Stimulated activated naive CD4-positive, alpha-beta T cell treated with Interleukin-2 at 50 U/mL for 16 hours (primary cell): ENCODE measurements at places on chromosomes 5 and 9.

DNA sequence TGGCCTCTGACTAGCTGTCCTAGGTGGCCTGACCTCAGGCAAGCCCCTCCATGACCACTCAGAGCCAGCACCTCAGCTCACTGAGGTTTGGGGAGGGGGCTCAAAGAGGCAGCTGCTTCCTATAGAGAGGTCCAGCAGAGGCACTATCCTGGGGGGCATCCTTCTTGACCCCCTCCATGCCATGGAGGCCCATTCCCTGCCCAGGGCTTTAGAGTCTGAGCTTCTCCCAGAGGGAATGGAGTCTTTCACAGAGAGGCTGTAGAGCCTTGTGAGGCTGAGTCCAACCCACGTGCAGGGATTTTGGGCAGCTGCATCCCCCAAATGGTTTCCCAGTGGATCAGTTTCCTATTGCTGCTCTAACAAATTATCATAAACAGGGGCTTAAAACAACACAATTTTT is 16.9 kb downstream of the IRF1 start:
- DNase-seq = no peak

DNA sequence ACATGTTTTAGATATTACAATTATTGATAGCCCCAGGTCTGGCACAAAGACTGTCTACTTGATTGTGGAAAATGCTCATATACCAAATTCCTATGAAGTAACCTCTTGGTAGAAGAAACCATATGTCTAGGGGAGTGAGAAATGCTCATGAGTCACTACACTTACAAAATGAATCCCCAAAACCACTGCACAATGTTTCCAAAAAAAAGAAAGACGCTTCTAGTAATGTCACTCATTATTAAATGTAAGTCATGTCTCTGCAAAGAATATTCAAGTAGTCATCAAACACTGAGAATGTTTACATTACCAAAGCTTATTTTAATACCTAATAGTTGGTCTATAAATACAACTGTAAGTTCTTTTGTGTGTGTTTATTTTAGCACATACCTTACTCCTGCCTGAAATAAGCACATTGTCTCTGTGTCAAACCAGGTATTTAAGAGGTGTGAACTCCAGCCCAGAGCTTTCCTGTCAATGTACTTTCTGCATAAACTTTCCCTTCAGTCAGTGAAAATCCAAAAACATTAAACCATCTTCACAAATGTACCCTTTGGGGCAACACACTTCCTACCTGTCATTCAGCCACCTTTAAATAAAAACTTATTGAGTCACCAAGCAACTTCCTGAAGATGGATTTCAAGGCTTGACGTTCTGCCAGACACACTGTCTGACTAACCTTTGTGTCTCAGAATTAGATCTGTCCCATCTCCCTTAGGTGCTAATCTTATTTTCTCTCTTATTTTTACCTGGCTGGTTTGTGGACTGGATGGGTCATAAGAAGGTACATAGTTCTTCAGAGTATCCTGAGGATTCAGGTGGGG is 194.0 kb downstream of the NFIB start:
- DNase-seq = no peak

GRCh38 chr5:20694121-20694520 is 706.1 kb upstream of the CDH18 start:
- DNase-seq = no peak

DNA sequence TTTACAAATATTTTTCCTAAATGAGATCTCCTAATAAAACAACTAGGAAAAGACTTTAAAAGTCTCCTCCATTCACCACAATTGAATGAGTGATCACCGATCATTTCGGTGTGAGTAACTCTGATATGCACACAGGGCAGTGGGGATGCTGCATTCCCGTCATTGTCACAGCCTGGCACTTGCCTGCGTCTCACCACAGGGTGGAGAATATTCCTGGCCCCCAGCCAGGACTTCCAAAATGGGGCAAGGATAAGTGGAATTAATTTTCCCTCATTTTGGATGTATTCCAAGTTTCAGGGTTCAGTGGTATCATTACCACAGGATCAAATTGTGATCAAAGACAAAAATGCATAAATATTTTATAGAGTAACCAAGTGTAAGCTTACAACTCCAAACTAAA is 107.1 kb downstream of the CTNND2 start:
- no peak for DNase-seq

GRCh38 chr5:53900677-53901076 is 340.2 kb downstream of the NDUFS4 start:
- no peak for DNase-seq

DNA sequence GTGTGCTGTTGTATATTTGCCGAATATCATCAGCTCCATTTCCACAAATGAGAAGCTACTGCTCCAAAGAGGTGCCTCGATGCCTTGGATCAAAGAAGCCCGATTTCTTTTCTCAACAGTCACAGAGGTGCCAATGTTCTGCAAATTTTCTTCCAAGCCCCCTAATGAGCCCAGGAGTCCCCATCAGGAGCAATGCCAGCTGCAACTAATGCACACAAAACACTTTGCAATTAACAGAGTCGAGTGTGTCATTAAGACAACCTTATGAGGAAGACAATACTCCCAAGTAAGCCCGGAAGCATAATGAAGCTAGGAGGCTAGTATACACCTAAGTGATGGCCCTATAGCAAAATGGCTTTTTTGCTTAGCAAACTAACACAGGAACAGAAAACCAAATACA is 247.0 kb downstream of the TRIM32 start:
- DNase-seq = no peak

DNA sequence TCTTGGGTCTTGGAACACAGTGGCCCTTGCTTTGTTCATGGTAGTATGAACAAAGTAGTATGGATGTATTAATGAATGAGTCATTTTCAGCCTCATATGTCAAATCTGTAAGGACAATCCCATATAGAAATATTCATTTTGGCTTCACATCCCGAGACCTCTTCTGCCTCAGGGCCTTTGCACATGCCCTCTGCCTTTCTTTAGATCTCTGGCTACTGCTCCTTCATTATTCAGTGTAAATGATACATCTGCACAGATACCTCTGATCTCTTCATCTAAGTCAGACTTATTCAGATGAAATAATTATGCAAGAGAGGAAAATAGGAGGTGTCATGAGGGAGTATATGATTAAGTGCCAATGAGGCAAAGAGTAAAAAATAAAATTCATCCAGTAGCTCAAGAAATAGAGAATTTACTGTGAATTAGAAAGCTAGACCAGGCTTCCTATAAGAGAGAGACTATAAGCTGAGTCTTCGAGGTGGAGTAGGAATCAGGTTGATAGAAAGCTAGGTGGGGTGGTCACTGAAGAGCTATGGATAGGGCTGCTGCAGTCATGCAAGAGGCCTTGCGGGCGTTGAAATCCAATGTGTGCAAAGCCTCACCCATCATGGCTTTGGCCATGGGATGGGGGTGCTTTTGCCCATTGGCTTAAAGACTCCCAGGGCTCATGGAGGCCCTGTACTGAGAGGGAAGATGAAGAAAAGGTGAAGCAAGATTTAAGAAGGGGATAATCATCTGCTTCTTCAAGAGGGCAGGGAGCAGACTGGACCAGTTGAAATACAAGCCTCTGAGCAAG is 3.7 kb upstream of the TTLL11 start:
- no peak for DNase-seq

DNA sequence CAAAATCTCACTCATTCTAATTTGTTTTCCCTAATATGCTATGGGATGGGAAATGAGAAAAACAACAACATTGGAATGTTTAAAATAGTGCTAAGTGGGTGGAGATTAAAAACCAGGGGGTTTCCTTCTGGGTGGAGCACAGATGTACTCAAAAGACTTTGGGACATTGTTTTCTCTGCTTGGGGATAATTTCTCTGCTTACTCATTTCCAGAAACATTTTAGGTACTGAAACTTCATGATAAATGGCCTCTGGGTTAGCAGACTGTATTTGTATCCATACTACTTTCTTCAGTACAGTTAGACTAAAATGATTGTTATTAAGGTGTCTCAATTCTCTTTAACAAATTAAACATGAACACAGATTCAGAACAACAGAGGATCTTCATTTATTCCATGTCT is 17.4 kb downstream of the ELOVL7 start:
- no peak for DNase-seq

DNA sequence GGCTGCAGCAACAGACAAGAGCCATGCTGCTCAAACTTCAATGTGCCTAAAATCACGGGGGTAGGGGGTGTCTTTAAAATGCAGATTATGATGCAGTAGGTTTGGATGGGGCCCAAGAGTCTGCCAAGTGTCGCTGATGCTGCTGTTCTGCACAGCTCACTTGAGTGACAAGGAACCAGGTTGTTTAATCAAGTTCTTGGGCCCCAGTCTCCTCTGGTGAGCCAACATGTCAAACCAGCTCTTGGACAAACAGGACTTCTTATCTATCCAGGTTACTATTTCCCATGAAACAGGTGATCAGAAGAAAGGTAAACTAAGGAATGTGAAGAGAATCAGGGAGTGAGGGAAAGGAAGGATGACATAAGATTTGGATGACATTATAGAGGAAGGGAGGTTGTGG is 78.0 kb downstream of the APBA1 start:
- no peak for DNase-seq

DNA sequence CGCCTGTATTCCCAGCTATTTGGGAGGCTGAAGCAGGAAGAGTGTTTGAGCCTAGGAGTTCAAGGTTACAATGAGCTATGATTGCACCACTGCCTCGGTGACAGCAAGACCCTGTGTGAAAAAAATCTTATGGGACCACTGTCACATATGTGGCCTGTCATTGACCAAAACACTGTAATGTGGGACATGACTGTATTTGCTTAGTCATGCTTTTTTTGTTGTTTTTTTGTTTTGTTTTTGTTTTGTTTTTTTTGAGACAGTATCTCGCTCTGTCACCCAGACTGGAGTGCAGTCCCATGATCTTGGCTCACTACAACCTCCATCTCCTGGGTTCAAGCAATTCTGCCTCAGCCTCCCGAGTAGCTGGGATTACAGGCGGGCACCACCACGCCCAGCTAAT is 13.5 kb downstream of the POLR1E start:
- no peak for DNase-seq

- DNase-seq = no peak
Observed at GRCh38 chr5:122713041-122713440, 61.8 kb upstream of the SNX2 start.

DNA sequence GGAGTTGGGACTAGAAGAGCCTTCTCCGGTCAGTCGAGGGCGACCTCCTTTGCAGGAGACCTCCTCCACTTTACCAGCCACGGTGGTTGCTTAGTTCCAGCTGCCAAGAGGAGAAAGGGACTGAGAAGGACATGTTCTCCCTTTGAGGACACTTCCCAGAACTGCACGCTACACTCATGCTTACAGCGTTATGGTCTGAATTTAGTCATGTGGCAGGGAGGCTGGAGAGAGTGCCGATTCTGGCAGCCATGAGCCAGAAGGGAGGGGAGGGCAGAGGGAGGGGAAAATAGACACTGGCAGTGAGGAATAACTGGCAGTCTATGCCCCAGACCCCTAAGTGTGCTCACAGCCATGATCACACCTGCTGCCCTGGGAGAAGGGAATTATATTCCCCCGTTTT is 47.8 kb downstream of the TSPAN17 start:
- DNase-seq = no peak

DNA sequence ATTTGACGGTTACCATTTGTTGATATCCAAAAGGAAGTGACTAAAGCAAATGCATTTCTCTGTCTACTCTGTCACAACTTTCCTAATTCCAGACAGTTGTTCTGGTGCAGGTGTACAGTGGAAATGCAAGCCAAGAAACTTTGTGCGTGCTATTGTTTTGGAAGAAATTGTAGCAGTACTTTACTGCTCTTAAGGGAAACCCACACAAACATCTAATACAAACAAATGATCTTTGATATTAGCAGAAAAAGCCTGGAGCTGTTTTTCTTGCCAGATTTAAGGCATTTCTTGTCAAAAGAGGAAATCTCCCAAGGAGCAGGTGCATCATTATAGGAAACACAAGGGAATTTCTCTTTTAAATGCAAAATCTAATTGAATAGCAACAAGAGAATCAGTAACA is 2.0 kb downstream of the SNCAIP start:
- DNase-seq = no peak

DNA sequence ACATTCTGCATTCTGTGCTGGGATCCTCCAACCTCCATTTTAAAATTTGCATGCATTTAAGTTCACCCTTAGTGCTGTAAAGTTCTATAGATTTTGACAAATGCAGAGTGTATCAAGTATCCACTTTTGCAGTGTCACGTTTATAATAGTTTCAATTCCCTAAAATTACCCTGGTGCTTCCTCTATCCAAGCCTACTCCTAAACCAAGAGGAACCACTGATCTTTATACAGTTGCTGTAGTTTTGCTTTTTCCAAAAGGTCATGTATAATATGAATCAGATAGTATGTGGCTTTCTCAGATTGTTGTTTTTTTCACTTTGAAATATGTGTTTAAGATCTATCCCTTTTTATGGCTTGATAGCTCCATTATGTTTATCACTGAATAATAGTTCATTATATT is 468.4 kb upstream of the CDH6 start:
- DNase-seq = no peak

DNA sequence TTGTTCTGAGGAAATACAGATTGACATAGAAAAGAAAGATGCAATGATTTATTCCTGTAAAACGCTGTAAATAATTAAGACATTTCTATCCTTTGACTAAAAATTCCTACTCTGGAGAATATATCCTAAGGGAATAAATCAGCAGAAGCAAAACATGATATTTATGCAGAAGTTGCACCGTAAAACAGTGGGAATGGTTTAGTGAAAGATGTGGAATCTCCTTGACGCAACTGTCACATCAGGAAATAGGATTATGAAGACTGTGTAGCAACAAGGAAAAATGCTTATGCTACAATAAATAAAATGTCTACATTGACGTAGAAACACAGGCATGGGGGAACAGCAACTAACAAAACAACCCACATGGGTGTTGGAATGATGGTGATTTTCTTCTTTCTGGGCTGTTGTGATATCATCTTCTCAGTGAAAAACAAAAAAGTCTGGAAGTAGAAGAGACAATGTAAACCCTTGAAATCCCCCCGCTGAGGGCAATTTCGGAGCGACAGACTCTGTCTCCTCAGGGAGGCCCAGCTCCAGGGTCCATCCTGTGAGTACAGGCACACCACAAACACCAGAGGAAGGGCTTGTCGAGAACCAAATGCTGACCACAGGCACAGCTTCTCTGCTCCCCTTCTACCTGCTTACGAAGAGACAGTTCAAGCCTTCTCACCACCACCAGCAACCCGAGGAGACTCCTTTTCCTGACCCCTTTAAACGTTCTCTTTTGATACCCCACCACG is 25.2 kb downstream of the COL23A1 start:
- DNase-seq = no peak
